Progenitor cell of endocrine pancreas (in vitro differentiated cells): ENCODE measurements at places on chromosomes 1 and 21. TPM values are rescaled to one million over a fixed set of nuclear protein-coding genes. Genes with fewer than 3 reads are reported as not detected.

DNA sequence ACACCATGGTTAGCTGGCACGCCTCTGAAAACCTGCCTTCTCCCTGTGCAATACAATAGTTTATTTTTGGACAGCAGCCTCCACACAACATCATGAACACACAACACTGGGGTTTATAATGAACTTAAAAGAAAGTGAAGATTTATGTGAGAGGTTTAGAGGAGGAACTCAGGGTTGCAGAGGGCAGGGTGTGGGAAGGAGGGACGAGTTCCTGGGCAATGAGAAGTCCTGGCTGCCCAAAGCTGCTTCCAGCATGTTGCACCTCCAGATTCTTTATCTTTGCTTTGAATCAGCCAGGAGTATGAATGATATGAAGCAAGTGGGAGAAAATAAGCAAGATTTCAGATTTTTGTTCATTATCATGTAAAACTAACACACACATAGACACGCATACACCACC is 11.3 kb upstream of the LRRC8D start:
- DNase-seq: no peak

- no peak for DNase-seq
Observed at GRCh38 chr21:36188937-36189336, 32.3 kb downstream of the DOP1B start.

DNA sequence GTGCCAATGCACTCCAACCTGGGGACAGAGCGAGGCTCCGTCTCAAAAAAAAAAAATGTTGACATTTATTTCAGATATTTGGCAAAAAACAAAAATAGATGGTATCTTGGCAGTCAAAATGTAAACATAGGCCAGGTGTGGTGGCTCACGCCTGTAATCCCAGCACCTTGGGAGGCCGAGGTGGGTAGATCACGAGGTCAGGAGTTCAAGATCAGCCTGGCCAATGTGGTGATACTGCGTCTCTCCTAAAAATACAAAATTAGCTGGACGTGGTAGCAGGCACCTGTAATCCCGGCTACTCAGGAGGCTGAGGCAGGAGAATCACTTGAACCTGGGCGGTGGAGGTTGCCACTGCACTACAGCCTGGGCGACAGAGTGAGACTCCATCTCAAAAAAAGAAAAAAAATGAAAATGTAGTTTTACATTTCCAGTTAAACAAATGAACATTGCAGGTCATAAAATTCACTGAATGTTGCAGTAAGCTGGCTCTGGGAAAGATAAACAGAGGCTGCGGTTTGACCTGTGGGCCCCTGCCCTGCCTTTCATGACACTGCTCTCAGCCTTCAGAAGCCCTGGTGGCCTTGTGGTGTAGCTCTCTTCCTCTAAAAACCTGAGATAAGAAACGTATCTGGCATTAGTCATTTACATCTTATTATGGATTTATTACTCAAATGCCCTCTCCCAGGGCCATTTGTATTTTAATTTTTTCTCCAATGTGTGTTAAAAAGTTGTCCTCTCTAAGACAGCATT is 12.2 kb upstream of the SLC44A3 start:
- DNase-seq: no peak

GRCh38 chr1:107100331-107100984 is 40.4 kb upstream of the NTNG1 start:
- no peak for DNase-seq

- no peak for DNase-seq
Observed at GRCh38 chr21:17128132-17128531, 384.7 kb upstream of the CXADR start.

- DNase-seq: no peak
Observed at GRCh38 chr1:233549917-233550316, 64.0 kb upstream of the KCNK1 start.

DNA sequence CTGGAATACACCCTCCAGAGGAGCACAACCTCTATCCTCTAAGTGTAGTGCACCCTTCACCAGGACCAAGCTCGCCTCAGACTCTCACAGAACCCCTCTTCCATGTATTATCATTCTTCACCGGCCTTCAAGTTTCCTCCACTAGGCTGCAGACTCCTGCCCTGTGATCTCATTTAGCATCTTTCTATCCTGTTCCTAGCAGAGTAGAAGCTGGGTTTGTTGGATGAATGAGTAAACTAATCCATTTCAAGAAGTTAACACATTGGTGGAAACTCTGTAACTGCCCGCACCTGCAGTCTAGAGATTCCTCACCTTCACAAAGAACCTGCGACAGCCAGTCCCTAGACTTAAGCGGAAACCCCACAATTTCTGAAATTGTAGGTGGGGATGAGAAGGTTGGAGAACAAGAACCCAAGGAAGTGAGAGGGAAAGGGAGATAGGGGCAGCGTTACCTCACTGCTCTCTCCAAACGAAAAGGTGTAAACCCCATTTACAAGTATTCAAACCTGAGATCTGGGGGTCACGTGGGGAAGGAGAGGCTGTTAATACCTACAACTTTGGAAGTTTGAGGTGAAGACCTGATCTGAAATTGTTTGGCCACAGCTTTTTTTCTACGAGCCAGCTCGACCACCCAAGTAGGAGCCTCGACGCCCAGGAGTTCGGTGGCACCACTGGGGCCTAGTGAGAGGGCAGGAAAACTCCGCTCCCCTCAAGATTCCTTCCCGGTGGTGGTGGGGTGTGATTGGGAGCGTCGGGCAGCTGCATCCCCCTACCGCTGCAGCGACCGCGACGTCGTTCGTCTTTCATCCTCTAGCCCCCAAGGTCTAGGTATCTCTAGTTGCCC is 1.2 kb downstream of the PTPN14 start:
- no peak for DNase-seq

DNA sequence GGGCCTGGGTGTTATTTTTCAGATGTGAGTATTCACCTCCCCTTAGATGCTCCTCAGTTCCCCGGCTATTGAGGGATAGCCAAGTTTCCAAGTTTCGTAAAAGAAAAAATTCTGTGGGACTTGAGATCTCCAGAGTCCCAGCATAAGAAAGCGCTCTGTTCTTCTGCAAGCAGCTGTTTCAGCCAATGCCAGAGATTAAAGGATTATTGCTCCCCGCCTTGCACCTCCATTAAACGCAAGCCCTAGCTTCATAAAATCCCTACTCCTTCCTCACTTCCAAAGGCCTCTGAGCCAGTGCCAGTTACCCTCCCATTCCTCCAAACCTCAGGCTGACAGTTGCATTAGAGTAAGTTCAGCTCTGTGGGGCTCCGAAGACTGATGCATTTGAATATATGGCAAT is 56.4 kb downstream of the CHIA start:
- no peak for DNase-seq

DNA sequence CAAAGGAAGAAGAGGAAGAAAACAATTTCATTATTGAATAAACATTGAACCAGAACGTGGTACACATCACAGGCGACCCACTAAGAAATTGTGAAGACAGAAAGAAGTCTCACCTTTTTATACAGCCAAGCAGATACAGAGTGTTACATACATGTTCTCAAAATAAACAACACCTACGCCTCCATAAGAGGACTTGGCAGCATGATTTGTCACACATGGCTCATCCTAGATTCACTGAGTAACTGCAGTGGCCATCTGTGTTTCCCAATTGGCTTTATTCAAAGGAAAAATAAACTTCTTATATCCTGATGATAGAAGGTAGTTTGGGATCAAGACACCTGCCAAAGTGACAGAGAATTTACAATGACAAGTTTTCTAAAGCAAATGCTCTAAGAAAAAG is 7.6 kb upstream of the KRTAP19-8 start:
- DNase-seq: no peak

- DNase-seq: no peak
Observed at GRCh38 chr1:58812468-58812867, 28.6 kb upstream of the JUN start.

GRCh38 chr1:205369701-205370123 is 13.0 kb upstream of the KLHDC8A start:
- no peak for DNase-seq

GRCh38 chr21:26147535-26147934 is 23.0 kb downstream of the APP start:
- DNase-seq: no peak

GRCh38 chr1:33462405-33463164 is 9.9 kb upstream of the ZSCAN20 start:
- DNase-seq: no peak

GRCh38 chr1:97920276-97920831 is 480 bp downstream of the DPYD start:
- no peak for DNase-seq

DNA sequence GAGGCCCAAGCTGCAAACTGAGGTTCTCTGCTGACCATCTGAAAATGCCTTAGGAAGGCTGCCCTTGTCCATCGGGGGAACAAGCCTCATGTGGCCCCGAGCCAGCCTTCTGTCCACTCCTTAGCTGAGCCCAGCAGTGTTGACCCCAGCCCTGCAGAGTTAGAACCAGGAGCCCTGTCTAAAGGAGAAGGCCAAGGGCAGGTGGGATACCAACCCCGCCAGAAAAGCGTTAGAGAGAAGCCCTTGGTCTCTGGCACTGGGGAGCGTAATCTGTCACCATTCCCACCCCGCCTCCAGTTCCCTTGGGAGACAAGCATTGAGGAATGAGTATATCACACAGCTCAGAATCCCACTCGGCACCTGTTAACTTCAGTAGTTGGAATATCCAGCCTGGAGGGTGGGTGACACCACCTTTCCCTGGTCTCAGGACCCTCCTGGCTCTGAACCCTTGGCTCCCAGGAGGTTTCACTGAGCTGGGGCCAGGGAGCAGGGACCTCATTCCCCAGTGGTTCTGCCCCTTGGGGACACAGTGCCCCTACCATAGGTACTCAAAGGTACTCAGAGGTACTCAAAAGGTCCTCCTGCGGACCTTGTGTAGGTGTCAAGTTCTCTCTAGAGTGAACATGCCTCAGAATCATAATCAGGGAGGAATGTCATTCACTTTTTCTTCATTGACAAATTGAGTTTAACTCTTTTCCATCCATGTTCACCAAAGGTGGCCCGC is 16.4 kb downstream of the ETS2 start:
- DNase-seq: no peak

- DNase-seq: no peak
Observed at GRCh38 chr1:47465605-47466004, 27.8 kb downstream of the FOXD2 start.

GRCh38 chr21:44269090-44269489 is 7.4 kb upstream of the DNMT3L start:
- DNase-seq: no peak

DNA sequence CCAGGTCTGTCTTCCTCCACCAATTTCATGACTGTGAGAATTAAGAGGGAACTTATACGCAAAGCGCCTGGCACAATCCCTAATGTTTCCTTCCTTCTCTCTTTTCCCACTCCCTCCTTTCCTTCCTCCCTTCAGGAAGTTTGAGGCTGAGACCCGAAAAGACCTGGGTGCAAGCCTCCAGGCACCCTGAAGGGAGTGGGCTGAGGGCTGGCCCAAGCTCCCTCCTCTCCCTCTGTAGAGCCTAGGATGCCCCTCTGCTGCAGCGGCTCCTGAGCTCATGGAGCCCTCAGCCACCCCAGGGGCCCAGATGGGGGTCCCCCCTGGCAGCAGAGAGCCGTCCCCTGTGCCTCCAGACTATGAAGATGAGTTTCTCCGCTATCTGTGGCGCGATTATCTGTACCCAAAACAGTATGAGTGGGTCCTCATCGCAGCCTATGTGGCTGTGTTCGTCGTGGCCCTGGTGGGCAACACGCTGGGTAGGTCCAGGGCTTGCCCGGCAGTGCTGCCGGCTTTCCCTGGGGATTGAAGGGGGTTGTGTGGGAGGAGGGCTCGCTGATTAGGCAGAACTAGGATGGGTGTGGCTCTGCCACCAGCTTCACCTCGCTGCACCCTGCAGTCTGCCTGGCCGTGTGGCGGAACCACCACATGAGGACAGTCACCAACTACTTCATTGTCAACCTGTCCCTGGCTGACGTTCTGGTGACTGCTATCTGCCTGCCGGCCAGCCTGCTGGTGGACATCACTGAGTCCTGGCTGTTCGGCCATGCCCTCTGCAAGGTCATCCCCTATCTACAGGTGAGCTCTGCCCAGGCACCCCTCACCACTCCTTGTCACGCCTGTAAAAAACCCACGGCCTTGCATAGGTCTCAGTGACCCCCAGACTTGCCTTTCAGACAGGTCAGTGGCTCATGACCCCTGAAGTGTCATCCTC is 1.7 kb downstream of the HCRTR1 start:
- DNase-seq: no peak

GRCh38 chr1:88098881-88099280 is 585.2 kb upstream of the PKN2 start:
- no peak for DNase-seq

GRCh38 chr21:36539434-36540150 is 59.7 kb upstream of the CLDN14 start:
- DNase-seq: no peak

The AIRE gene
- total RNA-seq: not detected in 2 replicates

The ACOT7 gene
- 30.2 and 30.3 TPM in 2 replicates for total RNA-seq

The SLC37A1 gene
- 58.4 and 60.2 TPM in 2 replicates for total RNA-seq

The SPRR2A gene
- total RNA-seq: not detected in 2 replicates

The SMPDL3B gene
- total RNA-seq: 18.5 and 19.0 TPM in 2 replicates

The BMP8A gene
- 0.67 and 0.71 TPM in 2 replicates for total RNA-seq

The LCE1C gene
- total RNA-seq: not detected in 2 replicates

The VAV3 gene
- total RNA-seq: 1.8 and 3.7 TPM in 2 replicates

The SLC9C2 gene
- total RNA-seq: not detected in 2 replicates

The LHX8 gene
- 0.22 TPM in 1 of 2 replicates, not detected in the other for total RNA-seq
